ENCODE measurements at places on chromosomes 5 and 9.

DNA sequence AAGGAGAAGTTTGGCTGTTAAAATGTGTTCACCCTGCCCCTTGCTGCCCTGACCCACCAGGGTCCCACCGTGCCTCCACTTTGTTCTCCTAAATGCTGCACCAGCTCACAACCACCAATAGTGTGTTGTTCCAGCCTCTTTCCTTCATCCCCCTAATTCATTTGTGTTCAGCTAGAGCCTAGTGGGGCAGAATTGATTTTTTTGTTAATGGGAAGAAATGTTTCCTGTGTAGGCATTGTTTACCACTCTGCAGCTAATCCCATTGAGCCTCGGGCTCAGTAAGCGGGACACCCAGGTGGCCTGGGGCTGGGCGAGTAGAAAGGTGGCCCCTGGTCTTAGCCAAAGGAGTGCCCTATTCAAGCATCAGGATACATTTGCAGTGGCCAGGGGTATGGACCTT lies 127.6 kb downstream of the MVB12B start:
- no peak for DNase-seq

DNA sequence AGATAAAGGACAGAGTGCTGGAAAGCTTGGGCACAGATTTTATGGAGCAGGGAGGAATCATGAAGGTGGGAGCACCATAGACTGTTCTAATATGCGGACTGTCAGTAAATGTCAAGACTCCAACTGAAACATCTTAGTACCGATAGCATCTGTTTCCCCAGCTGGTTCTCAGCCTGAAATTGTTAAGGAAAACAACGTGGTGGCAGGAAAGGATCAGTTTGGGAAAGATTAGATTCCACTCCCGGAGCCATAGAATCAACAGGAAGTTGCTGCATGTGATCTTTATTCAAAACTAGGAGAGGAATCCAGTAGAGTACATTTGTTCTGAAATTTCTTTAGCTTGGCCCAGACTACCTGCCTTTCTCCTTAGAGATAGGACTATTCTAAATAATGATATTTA lies 559.1 kb downstream of the CSNK1G3 start:
- DNase-seq = no peak

GRCh38 chr5:80093796-80094195 lies 58.6 kb downstream of the THBS4 start:
- DNase-seq = no peak

- DNase-seq = peak; percentile 62
Observed at GRCh38 chr9:132486706-132487350, 76.8 kb downstream of the CFAP77 start.

GRCh38 chr5:10562201-10563109 lies 1.4 kb upstream of the ANKRD33B start:
- DNase-seq = no peak

- no peak for DNase-seq
Observed at GRCh38 chr5:133794771-133795415, 173.5 kb downstream of the C5orf15 start.

DNA sequence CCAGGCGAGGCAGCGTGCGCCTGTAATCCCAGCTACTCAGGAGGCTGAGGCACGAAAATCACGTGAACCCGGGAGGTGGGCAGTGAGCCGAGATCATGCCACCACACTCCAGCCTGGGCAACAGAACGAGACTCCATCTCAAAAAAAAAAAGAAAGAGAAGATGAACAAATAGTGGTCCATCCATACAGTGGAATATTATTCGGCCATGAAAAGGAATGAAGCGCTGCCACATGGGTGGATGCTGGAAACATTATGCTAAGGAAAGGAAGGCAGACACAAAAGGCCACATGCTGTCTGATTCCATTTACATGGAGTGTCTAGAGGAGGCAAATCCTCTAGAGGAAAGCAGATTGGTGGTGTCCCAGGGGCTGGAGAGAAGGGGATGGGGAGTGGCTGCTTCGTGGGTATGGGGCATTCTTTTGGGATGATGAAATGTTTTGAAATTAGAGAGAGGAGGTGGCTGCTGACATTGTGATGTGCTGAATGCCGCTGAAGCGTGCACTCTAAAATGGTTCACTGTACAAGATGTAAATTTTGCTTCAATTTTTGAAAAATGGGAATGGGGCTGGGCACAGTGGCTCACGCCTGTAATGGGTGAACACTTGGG lies 17.0 kb downstream of the PLPP7 start:
- DNase-seq = no peak
